T-helper 17 cell (primary cell): ENCODE measurements at places on chromosomes 7 and 10. TPM values are rescaled to one million over a fixed set of nuclear protein-coding genes. Genes with fewer than 3 reads are reported as not detected.

DNA sequence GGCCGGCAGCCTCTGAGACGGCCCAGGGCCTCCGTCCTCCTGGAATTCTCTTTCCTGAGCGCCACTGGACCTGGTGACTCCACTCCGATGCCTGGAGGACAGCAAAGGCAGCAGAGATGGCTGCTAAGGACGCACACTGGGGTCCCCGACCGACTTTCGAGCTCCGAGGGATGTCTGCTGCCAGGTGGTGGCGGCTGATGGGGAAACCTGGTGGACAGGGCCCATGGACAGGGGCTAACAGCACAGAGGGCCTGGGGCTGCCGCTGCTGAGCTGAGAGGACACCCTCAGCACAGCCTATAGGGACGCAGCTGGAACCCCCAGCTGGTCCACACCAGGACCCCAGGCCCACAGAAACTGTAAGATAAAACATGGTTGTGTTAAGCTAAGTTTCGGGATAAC, 366.3 kb downstream of the DNAJB6 start:
- H3K4me3 ChIP-seq = no peak overlapping the region
- no peaks in the 10 kb centered on the region for H3K4me1 ChIP-seq
- H3K27ac ChIP-seq = no peak overlapping the region

- no peaks in the 10 kb centered on the region for H3K27me3 ChIP-seq
- H3K27ac ChIP-seq = no peak overlapping the region
- H3K36me3 ChIP-seq = no peaks in the 10 kb centered on the region
Observed at GRCh38 chr7:83547526-83547925, 101.4 kb downstream of the SEMA3E start.

GRCh38 chr10:18650404-18650997, 886 bp downstream of the NSUN6 start:
- H3K27me3 ChIP-seq = no peaks in the 10 kb centered on the region
- DNase-seq = no peak
- peak overlapping the region; percentile 97 for H3K27ac ChIP-seq
- H3K4me3 ChIP-seq = peak overlapping the region; percentile 91

GRCh38 chr10:129614341-129614740, 147.3 kb downstream of the MGMT start:
- no peak for DNase-seq
- H3K27ac ChIP-seq = no peak overlapping the region
- peaks cover 3% of the 10 kb centered on the region for H3K4me1 ChIP-seq
- H3K36me3 ChIP-seq = peaks cover 2% of the 10 kb centered on the region

DNA sequence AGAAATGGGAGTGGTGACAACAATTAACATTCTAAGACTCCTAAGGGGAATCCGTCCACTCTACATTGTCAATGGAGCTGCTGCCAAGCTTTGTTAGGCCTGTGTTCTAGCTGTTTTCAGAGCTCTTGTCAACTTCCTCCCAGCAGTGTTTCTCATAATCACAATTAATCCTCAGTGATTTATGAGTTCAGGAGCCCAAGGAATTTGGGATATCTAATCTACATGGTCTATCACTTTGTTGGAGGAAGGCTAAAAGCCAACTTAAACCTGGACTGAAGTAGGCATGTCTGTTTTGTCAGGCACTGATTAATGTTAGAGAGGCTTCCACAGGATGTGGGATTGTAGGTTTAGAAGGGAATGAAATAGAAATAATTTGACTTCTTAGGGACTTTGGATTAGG, 10.2 kb upstream of the OR2F2 start:
- no peak overlapping the region for H3K4me3 ChIP-seq
- peaks cover 30% of the 10 kb centered on the region for H3K27me3 ChIP-seq
- DNase-seq = no peak
- H3K4me1 ChIP-seq = peaks cover 2% of the 10 kb centered on the region

DNA sequence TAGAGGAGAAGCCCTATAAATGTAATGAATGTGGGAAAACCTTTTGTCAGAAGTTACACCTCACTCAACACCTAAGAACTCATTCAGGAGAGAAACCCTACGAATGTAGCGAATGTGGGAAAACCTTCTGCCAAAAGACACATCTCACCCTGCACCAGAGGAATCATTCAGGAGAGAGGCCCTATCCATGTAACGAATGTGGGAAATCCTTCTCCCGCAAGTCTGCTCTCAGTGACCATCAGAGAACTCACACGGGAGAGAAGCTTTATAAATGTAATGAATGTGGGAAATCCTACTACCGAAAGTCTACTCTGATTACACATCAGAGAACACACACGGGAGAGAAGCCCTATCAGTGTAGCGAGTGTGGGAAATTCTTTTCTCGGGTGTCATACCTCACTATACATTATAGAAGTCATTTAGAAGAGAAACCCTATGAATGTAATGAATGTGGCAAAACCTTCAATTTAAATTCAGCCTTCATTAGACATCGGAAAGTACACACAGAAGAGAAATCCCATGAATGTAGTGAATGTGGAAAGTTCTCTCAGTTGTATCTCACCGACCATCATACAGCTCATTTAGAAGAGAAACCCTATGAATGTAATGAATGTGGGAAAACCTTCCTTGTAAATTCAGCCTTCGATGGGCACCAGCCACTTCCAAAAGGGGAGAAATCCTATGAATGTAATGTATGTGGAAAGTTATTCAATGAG, 18.9 kb downstream of the RBAK start:
- no peaks in the 10 kb centered on the region for H3K27me3 ChIP-seq
- H3K4me1 ChIP-seq = no peaks in the 10 kb centered on the region
- no peak for DNase-seq

GRCh38 chr10:86804805-86805204, 48.4 kb downstream of the BMPR1A start:
- peaks cover 15% of the 10 kb centered on the region for H3K4me1 ChIP-seq
- no peaks in the 10 kb centered on the region for H3K27me3 ChIP-seq
- no peak overlapping the region for H3K4me3 ChIP-seq
- no peak overlapping the region for H3K27ac ChIP-seq
- no peak for DNase-seq
- H3K36me3 ChIP-seq = peaks cover 3% of the 10 kb centered on the region

- peaks cover 9% of the 10 kb centered on the region for H3K36me3 ChIP-seq
- H3K4me1 ChIP-seq = peaks cover 9% of the 10 kb centered on the region
- DNase-seq = no peak
- H3K4me3 ChIP-seq = no peak overlapping the region
Observed at GRCh38 chr10:96532523-96532922, 18.8 kb upstream of the TLL2 start.

The PRLHR gene
- total RNA-seq = not detected

The UCN3 gene
- not detected for total RNA-seq

The HECW1 gene
- not detected for total RNA-seq

The MRC1 gene
- total RNA-seq = 0.39 TPM

The ELAPOR2 gene
- 10.4 TPM for total RNA-seq

The TMEM270 gene
- not detected for total RNA-seq

The HMX3 gene
- total RNA-seq = 0.39 TPM
